ENCODE measurements at places on chromosomes 4 and X.

- no peak for DNase-seq
Measured at GRCh38 chr4:177517862-177518261, 75.6 kb upstream of the AGA start.

DNA sequence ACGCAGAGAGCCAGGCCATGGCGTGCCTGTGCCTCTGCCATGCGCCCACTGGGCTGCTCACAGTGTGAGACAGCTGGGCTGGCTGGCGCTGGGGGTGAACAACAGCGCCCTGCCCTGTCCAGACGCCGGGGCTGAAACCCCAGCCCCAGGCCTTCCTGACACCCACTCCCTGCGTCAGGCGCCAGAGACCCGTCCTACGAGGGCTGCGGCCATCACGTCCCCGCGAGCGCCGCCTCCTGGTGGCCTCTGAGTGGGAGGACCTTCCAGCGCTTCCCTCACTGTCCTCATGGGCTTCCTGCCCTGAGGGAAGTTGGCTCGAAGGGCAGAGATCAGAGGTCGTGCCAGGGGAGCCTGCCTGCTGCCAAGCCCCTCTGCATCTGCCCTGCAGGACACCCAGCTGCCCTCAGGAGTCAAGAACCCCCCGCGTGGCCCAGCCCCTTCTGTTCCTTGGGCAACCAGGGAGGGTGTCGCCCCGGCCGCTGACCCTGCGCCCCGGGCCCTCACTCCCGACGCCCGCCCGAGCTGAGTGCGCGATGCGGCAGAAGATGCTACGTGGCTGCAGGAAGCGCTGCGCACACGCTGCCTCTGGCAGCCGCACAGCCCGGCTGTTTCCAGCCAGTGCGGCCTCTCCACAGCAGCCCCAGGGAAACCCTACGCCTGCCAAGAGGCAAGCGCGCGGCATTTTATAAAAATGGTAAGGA is 16.2 kb downstream of the NELFA start:
- no peak for DNase-seq

GRCh38 chr4:108473163-108473720 is 147.1 kb upstream of the RPL34 start:
- DNase-seq: no peak

GRCh38 chr4:37243051-37243450 is 1.5 kb upstream of the NWD2 start:
- no peak for DNase-seq

DNA sequence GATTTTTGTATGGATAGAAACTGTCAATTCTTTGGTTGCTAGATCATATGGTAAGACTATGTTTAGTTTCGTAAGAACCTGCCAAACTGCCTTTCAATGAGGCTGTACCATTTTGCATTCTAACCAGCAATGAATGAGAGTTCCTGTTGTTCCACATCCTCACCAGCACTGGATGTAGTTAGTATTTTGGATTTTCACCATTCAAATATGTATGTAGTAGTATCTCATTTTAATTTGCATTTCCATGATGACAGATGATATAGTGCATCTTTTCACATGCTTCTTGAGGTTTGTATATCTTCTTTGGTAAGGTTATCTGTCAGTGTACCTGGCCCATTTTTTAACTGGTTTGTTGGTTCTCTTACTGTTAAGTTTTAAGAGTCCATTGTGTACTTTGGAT is 34.6 kb downstream of the CLOCK start:
- DNase-seq: no peak

DNA sequence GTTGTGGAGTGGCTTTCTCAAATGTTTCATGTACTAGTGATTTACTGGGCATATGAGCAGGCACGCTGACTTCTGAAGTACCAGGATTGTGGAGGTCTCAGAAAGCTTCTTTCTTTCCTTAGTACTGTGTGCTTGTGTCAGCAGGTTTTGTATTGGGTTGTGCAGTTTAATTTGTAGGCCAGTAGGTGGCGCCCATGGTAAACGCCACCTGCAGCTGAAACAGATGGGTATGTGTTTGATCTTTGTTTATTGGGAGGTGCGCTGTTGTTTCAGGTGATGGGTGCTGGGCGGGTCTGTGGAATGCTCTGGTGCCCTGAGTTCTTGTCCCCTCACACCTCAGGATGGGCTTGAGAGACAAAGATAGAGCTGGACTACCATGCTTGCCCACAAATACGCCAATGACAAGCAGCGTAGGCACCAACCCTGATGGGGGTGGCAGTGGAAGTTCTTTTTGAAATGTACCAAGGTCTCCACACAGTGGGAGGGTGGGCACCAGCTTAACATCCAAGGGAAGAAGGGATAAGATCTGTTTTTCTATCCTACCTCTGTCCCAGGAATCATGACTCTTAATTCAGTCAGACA is 141.5 kb downstream of the RPS6KA6 start:
- DNase-seq: no peak

DNA sequence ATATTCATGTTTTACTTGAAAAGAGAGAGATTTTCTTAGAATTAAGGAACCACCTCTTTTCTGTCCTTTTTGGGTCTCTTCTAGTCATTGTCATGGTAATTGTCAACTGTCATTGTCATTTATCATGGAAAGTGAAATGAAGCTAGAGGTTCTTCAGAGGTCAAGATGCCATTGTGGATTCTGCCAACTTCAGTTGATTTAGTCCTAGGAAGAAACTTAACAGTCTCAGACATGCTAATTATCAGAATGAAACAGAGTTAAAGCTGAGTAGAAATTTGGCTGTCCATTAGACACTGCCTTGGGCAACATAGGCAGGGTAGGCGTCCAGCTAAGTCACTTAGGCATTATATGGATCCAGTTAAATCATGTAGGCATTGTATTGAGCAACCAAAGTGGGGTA is 796.1 kb upstream of the ADGRL3 start:
- no peak for DNase-seq

- peak; percentile 91 for DNase-seq
Measured at GRCh38 chrX:67780694-67781109, 236.9 kb downstream of the AR start.

- no peak for DNase-seq
Measured at GRCh38 chrX:154793084-154793795, 12.0 kb downstream of the MPP1 start.

GRCh38 chr4:8352368-8353157 is 83.0 kb downstream of the HTRA3 start:
- no peak for DNase-seq

GRCh38 chrX:76184276-76184675 is 11.4 kb downstream of the PBDC1 start:
- no peak for DNase-seq

- DNase-seq: no peak
Measured at GRCh38 chr4:1900087-1900433, 28.9 kb downstream of the NSD2 start.

GRCh38 chr4:177005674-177006230 is 213.0 kb upstream of the VEGFC start:
- peak; percentile 47 for DNase-seq

Data from AG04449 (cell line).